Neuronal stem cell (in vitro differentiated cells): ENCODE measurements at places on chromosomes 6 and 20.

GRCh38 chr6:69873291-69873690 is 6.9 kb downstream of the COL19A1 start:
- no peak for DNase-seq

- no peak for DNase-seq
These were observed 149.1 kb downstream of the SYCP2 start for GRCh38 chr20:59784365-59784764.

GRCh38 chr6:165092881-165093595 is 216.4 kb downstream of the C6orf118 start:
- no peak for DNase-seq

- DNase-seq: no peak
These were observed 20.6 kb upstream of the SIRPA start for GRCh38 chr20:1874450-1875182.

DNA sequence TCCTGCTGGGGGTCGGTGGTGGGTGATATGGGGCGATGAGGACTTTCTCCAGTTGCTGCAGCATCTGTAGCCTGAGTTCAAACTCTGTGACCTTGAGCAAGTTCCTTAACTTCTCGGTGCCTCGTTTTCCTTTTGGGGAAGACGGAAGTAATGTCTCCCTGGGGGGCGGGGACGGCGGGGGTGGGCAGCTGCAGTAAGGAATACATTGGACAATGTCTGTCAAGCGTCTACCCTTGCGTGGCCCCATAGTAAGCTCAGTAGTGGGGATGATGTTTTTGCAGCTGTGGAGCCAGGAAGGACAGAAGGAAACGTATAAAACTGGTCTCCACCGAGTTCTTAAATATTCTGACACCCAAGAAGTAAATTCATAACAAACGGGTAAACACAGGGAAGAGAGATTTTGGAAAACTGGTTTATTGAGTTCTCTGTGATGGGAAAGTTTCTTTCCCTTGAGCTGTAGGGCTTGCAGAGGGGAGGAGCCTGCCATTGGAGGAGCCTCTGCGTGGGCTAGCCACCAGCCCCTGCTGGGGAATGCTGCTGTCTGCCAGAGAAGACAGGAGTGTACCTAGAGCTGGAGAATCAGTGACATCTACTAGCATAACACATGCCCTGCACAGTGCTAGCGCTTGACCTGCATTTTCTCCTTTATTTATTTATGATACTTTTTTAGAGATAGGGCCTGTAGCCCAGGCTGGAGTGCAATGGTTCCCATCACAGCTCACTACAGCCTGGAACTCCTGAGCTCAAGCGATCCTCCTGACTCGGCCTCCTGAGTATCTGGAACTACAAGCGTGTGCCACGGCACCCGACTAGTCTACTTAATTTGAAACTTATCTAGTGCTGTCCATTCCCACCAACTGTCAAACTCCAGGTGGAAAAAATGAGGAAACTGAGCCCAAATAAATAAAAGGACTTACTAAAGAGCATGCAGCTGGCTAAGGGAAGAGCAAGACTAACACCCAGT is 1.2 kb upstream of the ACSS1 start:
- no peak for DNase-seq

DNA sequence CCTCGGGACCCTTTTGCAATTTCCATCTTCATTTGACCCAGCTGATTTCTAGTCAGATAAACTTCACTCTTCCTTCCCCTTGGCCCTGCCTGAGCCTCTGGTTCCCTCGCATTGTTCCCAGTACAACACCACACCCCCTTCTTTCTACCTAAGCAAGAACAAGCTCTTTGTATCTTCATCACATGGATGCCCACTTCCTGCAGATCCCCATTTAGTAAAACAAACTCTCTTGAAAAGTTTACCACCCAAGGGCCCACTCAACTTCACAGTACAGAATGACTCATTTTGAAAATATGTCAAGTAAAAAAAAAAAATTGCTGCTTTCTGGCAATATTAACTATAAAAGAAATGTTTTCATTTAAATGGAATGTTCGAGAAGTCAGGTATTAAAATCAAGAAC is 5.2 kb downstream of the FAXC start:
- DNase-seq: no peak

GRCh38 chr6:32991972-32992371 is 17.4 kb downstream of the HLA-DOA start:
- no peak for DNase-seq

DNA sequence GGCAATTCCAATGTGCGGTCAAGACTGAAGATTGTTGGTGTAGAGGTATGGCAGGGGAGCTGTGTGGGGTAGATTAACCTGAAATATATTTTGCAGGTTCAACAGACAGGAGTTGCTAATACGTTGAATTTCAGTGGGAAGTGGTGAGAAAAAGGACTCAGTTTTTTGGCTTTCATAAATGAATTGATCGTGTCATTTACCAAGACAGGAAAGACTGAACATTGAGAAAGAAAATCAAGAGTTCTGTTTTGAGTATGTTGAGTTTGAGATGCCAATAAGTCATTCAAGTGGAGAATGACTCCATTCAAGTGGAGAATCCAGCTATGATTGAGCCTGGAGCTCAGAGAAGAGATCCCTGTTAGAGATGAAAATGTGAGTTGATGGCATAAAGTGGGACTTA is 31.1 kb downstream of the NFYA start:
- no peak for DNase-seq

GRCh38 chr6:120200853-120201252 is 851.3 kb upstream of the MAN1A1 start:
- no peak for DNase-seq

DNA sequence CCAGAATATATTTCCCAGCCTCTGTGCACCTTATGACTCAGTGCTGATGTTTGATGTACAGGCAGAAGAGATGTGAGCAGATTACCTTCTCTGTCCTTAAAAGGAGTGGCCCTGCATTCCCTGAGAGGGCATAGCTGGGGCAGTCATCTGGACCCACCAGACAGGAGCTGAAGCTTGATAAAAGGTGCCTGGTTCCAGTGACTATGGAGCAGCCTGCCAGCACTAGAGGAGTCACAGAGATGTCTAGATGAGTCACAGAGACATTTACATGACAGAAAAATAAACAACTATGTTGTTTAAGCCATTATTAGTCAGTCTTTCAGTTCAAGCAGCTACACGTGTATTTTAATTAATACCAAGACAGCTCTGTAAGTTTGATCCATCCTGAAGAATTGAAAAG is 237.1 kb upstream of the MOCS1 start:
- DNase-seq: no peak

DNA sequence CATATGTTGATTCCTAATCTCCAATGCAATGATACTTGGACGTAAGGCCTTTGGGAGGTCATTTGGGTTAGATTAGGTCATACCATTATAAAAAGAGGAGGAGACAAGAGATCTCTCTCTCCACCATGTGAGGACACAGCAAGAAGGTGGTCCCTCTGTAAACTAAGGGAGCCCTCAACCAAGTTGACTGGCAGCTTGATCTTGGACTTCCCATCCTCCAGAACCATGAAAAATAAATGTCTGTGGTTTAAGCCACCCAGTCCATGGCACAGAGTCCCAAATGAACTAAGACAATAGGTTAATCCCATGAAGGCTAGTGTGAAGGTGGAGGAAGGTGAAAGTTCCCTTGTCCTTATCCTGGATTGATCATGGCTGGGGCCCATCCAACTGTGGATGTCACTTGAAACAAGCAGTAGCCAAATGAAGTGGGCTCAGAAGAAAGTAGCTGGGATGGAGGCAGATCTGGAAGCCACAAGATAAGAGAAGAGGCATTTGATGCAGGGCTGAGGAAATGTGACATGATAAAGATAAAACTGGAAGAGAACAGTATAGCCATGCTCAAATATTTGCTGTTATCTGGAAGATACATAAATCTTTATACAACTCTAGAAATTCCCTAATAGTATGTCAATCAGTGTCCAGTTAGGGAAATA is 99.9 kb downstream of the BANF2 start:
- DNase-seq: no peak

GRCh38 chr6:132400883-132401617 is at the start of gene MOXD1:
Gene MOXD1, minus strand, starts transcription at chr6:132401475. Its CDS starts 49 bp downstream, at chr6:132401426.
- DNase-seq: peak; percentile 51

DNA sequence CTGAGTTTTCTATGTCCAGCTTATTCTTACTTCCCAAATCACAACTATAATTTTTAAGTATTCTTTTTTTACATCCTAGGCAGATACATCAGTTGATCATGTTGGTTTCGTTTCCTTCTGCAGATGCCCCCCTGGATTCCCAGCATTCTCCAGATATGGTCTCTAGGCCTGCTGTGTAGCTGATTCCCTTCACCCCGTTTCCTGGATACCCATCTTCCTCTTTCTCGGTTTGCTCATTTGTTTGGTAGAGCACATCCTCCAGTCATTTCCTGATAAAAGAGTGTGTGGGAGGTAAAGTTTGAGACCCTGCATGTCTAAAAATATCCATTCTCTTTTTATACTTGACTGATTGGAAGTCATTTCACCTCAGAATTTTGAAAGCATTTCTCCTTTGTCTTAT is 66.4 kb downstream of the ANKS1A start:
- DNase-seq: no peak

GRCh38 chr6:41732591-41733359 is 2.6 kb downstream of the TFEB start:
- no peak for DNase-seq

GRCh38 chr6:67792996-67793395 is 842.1 kb upstream of the ADGRB3 start:
- no peak for DNase-seq
